Stimulated activated naive CD4-positive, alpha-beta T cell (primary cell): ENCODE measurements at places on chromosomes 3 and 15.

GRCh38 chr15:84658788-84659411 is 901 bp upstream of the NMB start:
- DNase-seq: no peak

DNA sequence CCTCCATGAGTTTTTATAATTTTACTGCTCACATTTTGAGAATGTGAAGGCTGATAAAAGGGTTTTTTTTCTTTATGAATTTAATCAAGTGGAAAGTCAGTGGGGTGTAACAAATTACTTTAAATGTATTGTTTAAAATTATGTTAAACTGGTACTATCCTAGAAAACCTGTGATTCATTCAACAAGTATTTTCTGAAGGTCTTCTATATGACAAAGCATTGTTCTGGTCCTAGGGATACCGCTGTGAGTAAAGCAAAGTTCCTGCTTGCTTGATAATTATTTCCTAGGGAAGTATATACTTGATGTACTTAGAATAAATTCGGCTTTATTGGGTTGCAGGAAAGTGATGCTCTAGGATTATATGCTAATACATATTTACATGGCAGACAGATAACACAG is 152.8 kb upstream of the GOLGA6L4 start:
- DNase-seq: no peak

GRCh38 chr3:171890398-171890797 is 47.2 kb downstream of the TMEM212 start:
- no peak for DNase-seq

DNA sequence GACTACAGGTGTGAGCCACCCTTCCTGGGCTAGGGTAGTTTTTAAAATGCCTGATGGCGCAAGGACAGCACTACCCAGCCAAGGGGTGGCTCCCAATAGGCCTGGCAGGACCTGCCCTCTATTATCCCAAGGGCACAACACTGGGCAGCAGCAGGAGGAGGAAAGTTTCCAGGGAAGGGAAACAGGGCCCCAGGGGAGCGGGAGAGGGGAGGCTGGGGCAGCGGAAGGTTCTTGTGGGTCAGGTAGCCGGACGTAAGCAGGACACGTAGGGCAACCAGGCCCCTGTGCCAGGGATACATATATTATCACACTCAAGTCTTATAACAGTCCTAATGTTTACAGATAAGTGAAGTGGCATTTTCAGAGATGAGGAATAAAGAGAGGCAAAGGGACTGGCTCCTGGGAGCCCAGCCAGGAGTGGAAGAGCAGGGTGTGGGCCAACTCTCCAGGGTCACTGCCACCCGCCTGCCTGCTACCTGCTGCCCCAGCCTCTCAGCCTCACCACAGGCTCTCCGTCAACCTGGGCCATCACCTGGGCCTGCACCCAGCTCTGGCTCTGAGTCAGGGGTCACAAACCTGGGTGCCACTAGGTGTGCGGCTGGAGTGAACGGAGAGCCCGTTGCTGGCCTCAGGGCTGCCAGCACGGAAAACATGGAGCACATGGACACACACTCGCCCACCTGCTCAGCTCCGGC is 73.2 kb upstream of the SNRPA1 start:
- no peak for DNase-seq

- DNase-seq: no peak
Measured at GRCh38 chr15:55327387-55327786, 8.4 kb downstream of the PIGB start.

DNA sequence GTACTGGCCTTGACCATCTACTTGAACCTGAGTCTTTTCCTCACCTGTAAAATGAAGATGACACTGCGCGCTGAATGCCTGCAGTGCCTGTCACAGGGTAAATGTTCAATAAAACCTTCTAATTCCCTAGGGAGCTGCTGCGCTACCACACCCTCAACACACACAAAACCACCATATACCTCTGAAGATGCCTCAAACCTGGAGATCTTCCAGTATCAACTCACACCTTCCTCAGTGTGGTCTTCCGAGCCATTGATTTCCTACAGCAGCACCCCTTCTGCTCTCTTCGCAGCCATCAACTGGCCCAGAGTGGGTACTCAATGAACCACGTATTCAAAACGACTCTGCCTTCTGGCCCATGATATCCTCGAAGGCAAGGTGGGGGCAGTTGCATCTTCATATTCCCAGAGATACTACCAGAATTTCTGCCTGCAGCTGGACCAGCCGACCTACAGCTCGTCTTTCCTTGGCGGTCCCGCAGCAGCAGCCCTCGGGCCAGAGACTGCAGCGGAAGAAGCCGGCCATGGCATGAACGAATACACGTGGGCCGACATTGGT is 695 bp downstream of the RPL32 start:
- no peak for DNase-seq

- DNase-seq: no peak
Measured at GRCh38 chr3:121483290-121483689, 62.5 kb downstream of the POLQ start.

GRCh38 chr3:14377838-14378169 is 24.6 kb upstream of the SLC6A6 start:
- no peak for DNase-seq

GRCh38 chr3:101689286-101689685 is 2.8 kb upstream of the RPL24 start:
- no peak for DNase-seq

- no peak for DNase-seq
Measured at GRCh38 chr3:7710284-7710683, 791.3 kb upstream of the LMCD1 start.

GRCh38 chr15:81040757-81041156 is 40.0 kb downstream of the TLNRD1 start:
- DNase-seq: no peak

GRCh38 chr3:150504483-150504882 is 41.8 kb downstream of the SERP1 start:
- DNase-seq: no peak

- no peak for DNase-seq
Measured at GRCh38 chr3:197912741-197913476, 37.1 kb upstream of the RPL35A start.

- DNase-seq: peak; percentile 65
Measured at GRCh38 chr3:27880969-27881892, 159.1 kb upstream of the EOMES start.

GRCh38 chr3:56781762-56782161 is 20.0 kb downstream of the ARHGEF3 start:
- no peak for DNase-seq

DNA sequence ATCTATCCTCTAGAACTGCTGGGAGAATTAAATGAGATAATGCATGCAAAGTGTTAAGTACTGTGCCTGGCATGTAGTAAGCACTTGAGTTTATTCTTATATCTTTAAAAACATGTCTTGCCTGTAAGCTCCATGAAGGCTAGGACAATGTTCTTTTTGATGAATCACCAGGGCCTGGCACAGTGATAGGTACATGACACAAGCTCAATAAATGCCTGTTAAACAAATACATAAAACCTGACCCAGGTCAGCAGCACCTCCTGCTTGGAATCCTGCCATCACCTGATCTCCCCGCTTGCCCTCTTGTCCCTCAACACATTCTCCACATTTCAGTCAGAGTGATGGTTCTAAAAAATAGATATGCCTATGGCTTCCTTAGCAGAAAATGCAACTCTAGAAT is 186.8 kb downstream of the CHST2 start:
- DNase-seq: no peak

GRCh38 chr3:57681691-57682090 is 11.2 kb downstream of the DENND6A start:
- DNase-seq: no peak

DNA sequence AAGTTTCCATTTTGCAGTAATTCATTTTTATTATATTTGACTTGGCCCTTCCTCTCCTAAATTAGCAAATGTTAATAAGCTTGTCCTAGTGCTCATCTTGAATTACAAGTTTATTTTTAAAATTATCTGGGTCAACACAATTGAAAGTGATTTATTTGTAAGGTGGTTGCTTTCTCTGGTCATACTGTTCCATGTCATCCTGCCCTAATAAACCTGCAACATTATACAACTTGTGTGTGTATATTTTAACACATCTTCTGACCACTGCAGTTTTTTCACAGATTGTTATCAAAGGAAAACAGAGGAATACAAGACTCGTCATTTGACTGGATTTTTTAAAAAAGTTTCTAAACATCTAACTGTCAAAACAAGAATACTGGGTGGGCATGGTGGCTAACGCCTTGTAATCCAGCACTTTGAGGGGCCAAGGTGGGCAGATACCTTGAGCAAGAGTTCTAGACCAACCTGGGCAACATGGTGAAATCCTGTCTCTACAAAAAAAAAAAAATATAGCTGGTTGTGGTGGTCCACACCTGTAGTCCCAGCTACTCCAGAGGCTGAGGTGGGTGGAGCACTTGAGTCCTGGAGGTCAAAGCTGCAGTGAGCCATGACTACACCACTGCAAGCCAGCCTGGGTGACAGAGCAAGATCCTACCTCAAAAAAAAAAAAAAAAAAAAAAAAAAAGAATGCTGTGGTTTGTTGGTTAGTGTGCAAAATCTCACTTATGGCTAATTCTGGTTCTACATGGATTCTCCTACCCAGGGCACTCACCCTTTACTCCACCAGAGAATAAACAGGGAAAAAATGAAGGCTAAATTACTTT is 5.0 kb upstream of the LRRFIP2 start:
- no peak for DNase-seq

DNA sequence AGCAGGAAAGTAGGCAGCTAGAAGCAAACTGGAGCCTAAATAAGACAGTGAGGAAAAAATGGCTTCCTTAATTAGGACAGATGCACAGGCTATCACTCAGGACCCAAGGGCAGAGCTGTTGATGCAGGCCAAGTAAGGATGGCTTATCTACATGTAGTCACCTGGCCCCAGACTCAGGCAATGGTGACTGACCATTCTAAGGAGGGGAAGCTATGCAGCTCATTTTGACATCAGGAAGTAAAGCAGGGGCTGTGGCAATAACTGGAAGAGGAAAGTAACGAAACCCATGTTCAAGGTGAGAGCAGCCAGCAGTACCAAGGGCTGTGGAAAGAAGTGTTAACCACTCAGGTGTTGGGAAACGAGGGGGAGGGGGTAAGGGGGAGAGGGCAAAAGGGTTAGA is 16.2 kb downstream of the ACAD11 start:
- no peak for DNase-seq

GRCh38 chr3:27454461-27454860 is 29.7 kb downstream of the SLC4A7 start:
- no peak for DNase-seq

DNA sequence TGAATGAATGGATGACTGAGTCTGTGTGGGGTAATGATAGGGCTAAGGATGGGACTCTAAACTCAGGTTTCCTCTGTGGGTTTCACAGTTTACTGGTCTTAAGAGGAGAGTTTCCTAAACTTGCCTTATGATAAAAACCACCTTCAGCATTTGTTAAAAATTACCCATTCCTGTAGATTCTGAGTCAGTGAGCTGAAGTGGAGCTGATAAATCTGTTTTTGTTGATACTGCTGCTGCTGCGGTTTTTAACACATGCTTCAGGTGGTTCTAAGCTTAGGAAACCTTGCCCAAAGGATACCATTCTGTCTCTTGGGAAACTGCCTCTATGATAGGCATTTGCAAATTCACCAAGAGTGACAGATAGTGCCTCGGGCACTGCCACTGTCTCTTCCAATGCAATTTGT is 52.6 kb downstream of the MECOM start:
- no peak for DNase-seq

- DNase-seq: no peak
Measured at GRCh38 chr3:23288286-23288685, 85.2 kb downstream of the UBE2E2 start.

DNA sequence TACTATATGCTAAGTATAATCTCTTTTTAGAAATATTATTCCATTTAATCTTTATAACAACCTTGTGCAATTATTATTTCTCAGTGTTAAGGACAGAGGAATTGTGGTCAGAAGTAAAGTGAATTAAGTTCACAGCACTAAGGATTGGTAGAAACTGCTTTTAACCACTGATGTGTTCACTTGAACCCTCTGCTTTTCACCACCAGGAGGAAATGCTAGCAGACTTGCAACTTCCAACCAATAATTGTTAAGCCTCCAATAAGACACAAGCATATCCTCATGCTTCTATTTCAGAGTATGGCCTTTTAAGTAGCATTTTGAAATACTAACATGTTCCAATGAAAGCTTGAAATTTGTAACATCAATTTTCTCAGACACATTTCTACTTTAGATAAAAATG is 527.4 kb downstream of the SI start:
- DNase-seq: no peak

GRCh38 chr3:32759342-32759741 is 58.5 kb upstream of the TRIM71 start:
- DNase-seq: no peak

- DNase-seq: no peak
Measured at GRCh38 chr3:134877788-134878187, 82.7 kb downstream of the EPHB1 start.

DNA sequence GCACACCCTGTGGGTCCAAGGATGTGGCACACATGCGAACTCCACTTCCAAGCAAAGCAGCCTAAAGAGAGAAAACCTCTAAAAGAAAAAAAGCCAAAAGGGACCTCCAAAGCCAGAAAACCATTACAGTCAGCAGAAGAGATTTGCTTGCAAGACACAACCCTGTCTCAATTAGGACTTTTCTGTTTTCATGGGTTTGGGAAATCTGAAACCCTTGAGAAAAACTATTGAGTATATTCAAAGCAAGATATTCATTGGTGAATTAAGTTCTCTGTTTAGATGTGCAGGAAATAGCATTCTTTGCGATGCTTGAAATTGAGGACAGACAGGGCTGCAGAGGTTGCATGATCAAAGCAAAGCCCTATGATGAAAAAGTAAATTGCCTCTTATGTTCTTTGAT is 10.2 kb upstream of the LDHAL6B start:
- no peak for DNase-seq

GRCh38 chr3:100630664-100631063 is 21.3 kb downstream of the ADGRG7 start:
- no peak for DNase-seq

GRCh38 chr3:109284071-109284470 is 32.2 kb downstream of the DPPA2 start:
- no peak for DNase-seq
